ENCODE measurements at places on chromosomes 1 and 21.

GRCh38 chr1:155256058-155256852, 972 bp upstream of the ENTREP3 start:
- no peak for DNase-seq

- DNase-seq = no peak
Measured at GRCh38 chr1:168134642-168135041, 2.1 kb downstream of the GPR161 start.

- no peak for DNase-seq
Measured at GRCh38 chr1:96445302-96445701, 276.3 kb upstream of the PTBP2 start.

GRCh38 chr21:32413015-32413504, 554 bp downstream of the EVA1C start:
- no peak for DNase-seq

DNA sequence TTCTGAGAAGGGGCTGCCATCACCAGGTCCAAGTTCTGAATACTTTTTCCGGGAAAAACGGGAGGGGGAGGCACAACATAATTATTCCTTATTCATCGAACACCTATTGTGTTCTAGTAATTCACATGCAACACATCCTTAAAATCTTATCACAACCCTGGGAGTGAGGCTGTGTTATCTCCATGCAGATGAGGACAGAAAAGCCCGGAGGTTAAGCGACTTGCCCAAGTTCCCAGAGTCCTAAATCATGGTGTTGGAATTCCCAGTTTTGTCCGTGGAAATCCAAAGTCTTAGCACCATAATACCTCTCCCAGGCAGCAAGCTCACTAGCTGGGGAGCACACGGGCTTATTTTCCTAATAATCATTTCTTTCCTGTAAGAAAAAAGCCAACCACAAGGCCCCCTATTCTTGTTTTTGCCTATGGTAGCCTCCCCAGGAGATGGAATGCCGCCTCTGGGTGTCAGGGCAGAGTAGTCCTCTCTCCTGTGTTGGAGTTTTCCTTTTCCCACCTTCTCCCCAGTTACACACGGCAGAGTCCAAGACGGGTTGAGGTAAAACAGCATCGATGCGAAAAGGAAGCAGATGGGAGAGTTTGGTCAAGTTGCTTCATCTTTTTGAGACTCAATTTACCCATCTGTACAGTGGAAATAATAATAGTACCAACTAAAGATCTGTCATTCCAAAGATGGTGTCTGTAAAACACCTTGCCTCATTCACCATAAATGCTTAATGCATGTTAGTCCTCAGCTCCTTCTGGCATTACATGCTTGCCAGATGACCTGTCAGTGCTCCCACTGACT, 228.0 kb upstream of the TMEM51 start:
- no peak for DNase-seq

- DNase-seq = no peak
Measured at GRCh38 chr1:244221991-244222390, 170.9 kb downstream of the ZBTB18 start.

DNA sequence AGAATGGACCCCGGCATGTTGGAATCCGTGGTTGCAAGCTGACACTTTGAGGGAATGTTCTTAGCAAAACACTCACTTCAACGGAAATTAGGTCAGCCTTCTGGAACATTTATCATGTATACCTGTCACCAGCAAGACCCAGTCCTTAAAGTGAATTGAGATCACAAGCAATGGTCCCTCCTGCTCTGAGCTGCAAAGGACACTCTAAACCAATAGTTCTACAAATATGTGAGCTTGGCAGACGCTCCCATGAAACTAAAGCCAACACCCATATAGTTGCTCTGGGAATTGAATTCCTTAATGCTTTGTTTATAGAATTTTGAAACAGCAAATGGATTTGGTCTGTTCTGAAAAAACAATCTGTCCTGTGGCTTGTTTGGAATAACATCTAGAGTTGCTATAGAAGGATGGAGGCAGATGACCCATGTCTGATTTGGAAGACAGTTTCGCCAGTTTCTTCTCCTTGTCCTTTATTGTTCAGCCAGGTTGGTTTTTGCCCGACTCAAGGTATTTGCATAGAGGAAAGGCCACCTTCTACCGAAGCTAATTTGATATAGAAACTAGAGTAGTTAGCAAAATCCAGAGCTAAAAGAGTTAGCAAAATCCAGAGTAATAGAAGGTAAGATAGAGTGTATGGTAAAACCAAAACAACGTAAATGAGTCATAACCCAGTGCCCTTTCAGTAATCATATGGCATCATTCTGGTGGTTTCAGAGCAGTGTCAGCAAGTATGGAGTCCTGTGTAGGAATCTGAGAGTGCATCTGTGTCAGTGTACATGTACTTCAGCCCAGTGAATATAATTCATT, 236.2 kb downstream of the NFIA start:
- peak; percentile 44 for DNase-seq

DNA sequence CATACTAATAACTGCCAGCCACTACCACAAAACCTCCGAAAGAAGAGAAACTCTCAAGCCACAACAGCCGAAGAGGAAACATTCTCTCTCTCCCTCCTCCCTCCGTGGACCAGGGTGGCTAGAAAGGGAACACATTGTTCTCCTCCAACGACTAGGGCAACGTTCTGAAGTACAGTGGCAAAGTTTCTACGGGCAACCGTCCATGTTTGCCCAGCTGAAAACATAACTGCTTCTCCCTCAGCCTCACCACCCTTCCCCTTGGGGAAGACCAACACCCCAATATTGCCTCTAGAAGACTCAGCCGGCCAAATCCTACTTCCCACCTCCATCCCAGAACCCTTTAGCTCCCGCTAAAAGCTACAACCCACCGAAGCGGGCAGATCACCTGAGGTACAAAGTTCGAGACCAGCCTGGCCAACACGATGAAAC, 2.0 kb downstream of the GLUL start:
- peak; percentile 20 for DNase-seq

DNA sequence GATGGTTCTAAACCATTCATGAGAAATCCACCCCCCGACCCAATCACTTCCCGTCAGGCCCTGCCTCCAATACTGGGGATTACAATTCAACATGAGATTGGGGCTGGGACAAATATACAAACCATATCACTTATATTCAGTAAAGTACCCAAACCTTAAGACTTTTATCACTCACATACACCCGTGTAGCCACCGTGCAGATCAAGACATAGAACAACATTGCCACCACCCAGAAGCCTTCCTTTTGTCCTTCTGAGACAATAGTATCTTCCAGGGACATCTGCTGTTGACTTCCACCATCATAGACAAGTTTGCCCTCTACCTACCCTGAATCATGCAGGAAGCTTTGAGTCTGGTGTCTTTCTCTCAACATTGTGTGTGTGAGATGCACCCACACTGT, 37.5 kb downstream of the CLIC6 start:
- no peak for DNase-seq

DNA sequence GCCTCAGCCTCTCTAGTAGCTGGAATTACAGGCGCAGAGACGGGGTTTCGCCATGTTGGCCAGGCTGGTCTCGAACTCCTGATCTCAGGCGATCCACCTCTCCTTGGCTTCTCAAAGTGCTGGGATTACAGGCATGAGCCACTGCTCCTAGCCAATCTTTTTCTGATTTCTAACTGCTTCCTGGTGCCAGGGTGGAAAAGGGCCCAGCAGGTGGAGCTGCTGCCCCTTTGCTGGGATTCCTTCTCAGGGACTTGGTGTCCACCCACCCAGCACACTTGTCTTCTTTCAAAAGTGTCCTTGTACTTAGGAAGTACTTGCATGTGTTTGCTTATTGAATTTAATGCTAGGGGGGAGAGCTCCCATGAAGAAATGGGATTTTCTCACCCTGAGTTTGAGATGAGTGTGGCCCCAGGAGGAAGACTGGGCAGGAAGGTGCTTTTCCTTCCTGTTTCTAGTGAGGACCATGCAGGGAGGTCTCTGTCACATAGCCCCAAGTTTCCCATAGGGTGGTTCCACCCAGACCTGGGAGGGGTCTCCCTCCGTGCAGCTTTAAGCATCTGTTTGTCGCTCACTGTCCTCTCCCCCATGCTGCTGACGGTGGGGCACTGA, 14.2 kb downstream of the UTP11 start:
- DNase-seq = peak; percentile 79

GRCh38 chr1:61518670-61519400, 206.1 kb downstream of the TM2D1 start:
- no peak for DNase-seq

GRCh38 chr1:193589597-193590040, 403.2 kb upstream of the B3GALT2 start:
- DNase-seq = no peak
